Activated CD4-positive, alpha-beta T cell treated with anti-CD3 and anti-CD28 coated beads for 4 hours (primary cell): ENCODE measurements at places on chromosomes 16 and 17.
A peak's percentile ranks its signal among the peaks of the same experiment; 100 is the strongest.

DNA sequence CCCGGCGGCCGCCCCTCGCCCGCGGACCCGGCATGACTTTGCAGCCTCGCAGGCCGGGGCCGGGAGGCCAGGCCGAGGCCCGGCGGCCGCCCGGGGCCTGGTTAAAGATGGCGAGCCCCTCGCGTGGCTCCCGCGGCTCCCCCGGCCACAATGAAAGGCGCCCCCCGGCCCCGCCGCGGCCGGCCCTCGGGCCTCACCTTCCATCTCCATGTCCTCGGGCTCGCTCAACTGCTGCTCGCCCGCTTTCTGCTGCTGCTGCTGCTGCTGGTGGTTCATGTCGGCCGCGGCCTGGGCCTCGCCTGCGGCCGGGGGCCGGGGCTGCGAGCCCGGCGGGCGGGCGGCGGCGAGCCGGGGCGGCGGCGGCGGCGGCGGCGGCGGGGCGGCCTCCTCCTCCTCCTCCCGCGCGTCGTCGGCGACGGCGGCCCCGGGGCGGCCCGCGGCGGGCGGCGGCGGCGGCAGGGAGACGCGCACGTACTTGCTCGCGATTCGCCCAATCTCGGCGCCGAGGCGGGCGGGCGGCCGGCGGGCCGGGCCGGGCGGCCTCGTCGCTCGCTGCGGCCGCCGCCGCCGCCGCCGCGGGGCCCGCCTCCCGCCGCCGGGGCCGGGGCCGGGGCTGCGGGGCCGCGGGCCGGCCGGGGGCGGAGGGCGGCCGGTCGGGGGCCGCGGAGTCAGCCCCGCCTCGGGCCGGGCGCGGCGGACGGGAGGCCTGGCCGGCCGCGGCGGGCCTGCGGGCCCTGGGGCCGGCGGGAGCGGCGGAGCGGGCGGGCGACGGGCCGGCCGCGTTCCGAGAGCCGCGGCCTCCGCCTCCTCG lies 491 bp downstream of the USP7 start:
- DNase-seq: no peak

DNA sequence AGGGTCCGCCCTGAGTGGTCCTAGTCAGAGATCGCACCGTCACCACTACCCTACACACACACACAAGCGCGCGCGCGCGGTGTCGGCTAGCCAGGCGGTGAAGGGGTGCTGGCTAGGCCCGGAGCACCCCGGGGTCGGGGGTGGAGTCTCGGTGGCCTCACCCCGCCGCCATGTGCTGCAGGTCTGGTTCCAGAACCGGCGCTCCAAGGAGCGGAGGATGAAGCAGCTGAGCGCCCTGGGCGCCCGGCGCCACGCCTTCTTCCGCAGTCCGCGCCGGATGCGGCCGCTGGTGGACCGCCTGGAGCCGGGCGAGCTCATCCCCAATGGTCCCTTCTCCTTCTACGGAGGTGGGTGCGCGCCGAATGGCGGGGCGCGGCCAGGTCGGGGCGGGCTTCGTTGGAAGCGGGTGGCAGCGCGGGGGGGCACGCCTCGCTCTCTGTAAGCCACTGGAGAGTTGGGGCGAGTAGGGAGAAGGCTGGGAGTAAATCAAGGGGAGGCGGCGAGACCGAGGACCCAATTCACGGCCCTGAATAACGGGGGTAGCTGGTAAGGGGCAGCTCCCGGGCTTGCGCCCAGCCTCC lies 4.8 kb downstream of the LHX1 start:
- no peak for DNase-seq

DNA sequence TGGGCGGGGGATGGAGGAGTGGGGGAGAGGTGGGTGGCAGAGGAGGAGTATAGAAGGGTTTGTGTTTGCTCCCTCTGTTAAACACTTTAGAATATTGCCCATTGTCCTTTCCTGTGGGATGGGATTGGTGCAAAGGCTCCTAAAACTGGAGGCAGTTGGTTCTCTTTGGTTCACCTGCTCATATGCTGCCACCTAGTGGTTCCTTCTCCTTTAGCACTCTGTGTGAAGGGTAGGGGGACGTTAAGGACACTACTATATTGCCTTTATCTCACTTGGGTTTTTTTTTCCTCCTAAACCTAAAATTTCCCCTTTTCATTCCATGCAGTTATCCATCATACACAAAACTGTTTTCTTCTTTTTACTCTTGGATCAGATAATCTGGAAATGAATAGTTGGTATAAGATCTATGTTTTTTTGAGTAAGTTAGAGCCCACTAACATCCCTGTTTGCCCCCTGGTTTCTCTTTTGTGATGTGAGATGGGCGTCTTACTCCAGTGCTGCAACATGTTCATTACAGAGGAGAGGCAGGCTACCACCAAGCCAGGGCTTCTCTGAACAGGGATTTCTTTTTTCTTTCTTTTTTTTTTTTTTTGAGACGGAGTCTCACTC lies 23.8 kb downstream of the SNX11 start:
- DNase-seq: peak; percentile 51

GRCh38 chr17:64250233-64250835 lies 12.7 kb downstream of the TEX2 start:
- DNase-seq: no peak

DNA sequence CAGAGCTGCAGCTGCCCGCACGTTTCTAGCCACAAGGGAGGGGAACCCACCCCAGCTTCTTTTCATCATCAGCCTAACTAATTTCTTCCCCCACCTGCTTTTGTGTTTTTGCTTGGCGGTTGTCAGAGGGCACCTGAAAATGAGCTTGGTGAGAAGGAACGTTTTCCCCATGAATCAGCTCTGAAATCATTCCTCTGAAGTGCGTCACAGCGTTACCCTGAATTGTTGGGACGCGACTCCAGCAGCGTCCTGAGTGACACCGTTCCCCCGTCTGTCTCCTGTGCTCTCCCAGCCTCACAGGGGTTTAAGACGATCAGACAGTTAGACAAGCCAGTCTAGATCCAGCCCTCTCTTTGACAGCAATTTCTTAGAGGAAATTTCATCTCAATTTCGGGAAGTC lies 722.9 kb upstream of the EEF2KMT start:
- no peak for DNase-seq

DNA sequence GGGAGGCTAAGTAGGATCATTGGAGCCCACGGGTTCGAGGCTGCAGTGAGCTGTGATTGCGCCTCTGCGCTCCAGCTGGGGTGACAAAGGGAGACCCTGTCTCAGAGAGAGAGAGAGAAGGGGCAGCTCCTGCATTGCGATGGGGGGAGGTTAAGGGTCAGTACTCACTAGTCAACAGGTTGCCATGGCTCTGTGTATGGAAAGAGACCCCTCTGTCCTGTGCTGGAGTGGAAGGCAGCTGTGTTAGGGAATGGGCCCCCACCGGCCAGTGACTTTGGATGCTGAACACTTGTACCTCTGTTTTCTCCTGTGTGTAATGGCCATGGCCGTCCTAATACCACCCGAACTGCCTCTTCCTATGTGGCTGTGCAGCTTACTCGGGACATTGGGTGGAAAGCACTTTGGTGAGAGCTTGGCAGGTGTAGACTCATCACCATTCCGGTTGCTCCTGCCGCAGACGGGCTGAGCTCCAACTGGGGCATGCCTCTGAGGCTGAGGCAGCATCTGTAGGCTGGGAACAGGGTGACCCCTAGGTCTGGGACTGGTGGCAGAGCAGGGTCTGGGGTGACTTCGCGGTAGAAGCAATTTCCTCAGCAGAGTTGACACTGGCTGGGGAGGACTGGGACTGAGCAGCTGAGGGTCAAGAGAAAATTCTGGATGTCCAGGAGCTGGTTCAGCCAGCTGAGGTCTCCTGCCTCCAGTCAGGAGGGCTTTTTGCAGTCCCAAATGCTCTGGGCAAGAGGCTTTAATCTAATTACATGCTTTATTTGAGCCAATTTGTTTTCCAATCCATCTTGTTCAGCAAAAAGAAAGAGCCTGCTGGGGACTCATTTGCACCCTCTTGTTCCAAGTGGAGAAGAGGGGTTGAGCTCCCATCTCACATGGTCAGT lies 184.5 kb downstream of the NTN1 start:
- DNase-seq: no peak

DNA sequence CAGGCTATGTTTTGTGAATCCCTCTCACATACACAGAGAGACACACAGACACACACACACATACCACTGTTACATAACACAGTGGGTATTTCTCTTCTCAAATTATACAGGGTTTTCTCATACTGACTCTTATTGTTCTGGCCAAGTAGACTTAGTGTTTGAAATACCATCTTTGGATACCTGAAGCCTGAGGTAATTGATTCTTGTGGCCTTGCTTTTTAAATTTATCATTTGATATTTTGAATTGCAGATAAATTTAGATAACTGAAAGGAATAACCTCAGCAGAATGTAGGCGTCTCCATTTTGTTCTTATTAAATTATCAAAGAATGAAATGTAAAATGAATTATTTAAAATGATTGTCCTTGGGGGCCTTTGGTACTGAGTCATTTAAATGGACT lies 223.8 kb downstream of the LGALS9B start:
- no peak for DNase-seq

- DNase-seq: no peak
These were observed 66.0 kb downstream of the RPH3AL start for GRCh38 chr17:286571-286970.

DNA sequence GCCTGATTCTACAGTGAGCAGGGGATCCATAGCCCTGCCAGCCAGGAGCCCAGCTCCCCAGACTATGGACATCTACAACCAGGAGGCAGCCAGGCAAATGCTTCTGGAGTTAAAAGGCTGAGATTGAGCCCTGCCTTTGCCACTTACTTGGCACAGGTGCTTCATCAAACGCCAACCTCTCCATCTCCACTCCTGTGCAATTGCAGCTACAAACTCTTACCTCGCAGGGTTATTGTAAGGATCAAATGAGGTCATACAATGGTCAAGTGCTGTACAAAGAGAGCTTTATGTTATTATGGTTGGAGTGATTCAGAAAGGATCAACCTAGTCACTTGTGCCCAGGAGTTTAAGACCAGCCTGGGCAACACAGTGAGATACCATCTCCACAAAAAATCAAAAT lies 9.8 kb upstream of the MYO18A start:
- DNase-seq: no peak

DNA sequence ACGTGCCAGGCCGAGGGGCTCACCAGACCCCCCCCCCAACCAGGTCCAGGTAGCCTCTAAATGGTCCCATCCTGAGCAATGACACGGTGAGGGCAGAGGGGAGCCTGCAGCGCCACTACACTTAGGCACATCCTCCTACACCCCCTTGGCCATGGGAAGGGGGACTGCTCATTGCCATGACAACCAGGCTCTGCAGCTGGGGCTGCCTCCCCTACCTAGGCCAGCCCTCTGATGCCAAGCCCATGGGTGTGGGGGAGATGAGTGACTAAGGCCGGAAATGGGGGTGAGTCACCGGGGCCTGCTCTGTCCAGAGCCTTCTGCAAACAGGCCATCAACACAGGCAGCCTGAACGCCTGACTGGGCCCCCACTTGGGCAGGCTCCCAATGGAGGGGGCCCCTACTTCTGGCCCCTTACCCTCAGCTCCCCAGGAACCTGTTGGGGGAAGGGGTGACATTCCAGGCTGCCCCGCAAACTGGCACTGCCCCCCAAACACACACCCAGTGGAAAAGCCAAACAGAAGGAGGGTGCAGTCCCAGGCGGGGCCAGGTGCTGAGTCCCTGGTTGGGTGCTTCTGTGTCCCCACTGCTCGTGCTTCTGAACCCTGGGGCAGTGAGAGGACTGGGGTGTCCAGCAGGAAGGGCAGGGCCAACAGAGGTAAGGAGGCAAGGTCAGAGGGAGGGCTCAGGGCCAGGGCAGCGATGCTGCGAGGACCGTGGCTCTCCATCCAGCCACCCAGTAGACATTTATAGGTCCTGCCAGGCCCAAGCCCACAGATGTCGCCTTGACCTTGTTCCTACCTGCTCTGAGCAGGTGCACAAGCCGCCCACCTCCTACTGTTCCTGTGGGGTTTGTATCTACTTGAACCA lies 8.2 kb downstream of the PLCD3 start:
- no peak for DNase-seq

- no peak for DNase-seq
These were observed 43.7 kb downstream of the SEC14L1 start for GRCh38 chr17:77184474-77184873.

- no peak for DNase-seq
These were observed 2.5 kb upstream of the RAC3 start for GRCh38 chr17:82028966-82029365.

DNA sequence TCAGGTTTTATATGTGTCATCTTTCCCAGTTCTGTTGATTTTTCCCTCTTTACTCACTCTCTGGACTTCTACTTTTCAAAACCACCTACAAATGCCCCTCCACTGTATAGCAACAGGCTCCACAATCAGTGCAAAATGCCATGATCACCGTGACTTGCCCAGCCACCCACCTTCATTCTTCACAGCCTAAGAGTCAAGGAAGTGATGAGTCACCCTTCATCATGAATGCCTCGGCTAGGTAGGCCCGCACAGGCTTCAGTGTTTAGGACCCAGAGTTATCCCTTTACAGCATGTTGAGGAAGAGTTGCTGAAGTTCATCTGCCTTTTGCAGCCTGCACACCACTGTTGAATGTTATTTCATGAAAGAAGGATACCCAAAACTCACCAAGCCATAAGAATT lies 158.6 kb downstream of the PMP22 start:
- DNase-seq: no peak

- DNase-seq: no peak
These were observed 113.8 kb upstream of the SMURF2 start for GRCh38 chr17:64775701-64776570.

DNA sequence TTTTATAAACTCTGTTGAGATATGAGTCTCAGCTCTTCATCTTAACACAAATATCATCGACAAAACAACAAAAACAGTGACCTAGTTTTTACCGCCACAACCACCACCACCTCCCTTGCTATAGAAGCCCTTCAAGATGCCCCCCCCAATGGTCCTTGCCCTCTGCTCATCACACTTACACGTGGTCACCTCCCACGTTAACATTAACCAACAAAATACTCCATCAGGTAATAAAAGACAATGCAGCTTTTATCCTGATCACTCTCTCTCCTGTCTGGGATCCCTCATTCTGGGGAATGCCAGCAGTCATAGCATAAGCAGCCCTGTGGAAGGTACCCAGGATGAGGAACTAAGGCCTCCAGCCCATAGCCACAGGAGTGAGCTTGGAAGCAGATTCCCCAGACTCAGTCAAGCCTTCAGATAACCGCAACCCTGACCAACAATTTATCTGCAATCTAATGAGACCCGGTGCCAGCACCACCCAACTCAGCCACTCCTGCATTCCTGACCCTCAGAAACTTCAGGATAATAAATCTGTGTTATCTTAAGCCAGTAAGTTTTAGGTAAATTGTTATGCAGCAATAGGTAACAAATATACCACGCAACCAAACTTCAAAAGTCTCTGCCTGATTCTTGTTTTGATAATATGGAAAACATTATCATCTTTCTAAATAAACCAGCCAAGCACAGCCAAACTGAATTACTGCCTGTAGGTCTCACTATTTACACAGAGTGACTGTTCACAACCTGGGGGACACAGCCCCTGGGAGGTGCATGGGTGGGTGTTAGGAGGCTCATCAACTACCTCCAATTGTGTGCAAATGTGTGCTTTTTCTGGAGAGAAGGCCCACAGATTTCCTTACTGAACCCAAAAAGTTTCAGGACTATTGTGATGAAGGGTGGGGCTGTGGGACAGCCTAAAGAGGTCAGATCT lies 6.1 kb downstream of the PECAM1 start:
- no peak for DNase-seq

GRCh38 chr16:75287708-75288107 lies 36.3 kb upstream of the BCAR1 start:
- no peak for DNase-seq
